A673 (cell line): ENCODE measurements at places on chromosomes 3 and 15. TPM values are rescaled to one million over a fixed set of nuclear protein-coding genes. Genes with fewer than 3 reads are reported as not detected.

GPR15 gene
- total RNA-seq: not detected in 2 replicates

NOX5 gene
- total RNA-seq: not detected in 2 replicates

GNAT1 gene
- total RNA-seq: not detected in 2 replicates

IL5RA gene
- not detected in 2 replicates for total RNA-seq

A4GNT gene
- not detected in 2 replicates for total RNA-seq

SLC22A14 gene
- total RNA-seq: 0.22 and 0.26 TPM in 2 replicates

DNA sequence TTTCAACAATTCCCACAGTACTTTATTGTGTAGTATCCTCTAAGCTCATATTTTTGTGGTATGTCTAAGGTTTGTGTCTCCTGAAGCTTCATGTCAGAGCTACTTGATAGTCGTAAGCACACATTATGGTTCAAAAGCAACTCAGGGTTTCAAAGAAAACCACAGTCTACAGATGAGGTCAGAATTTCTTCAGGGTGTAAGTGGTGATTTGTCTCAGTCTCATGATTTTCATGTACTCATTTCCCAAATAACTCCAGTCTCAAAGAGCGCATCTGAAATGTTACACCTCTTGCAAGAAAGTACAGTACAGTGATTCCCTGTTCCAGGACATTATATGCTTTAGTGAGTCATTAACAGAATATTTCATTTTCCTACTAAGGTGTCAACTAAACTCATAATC is 47.5 kb upstream of the SSR3 start:
- no peak for DNase-seq
- H3K4me1 ChIP-seq: peaks cover 44% of the 10 kb centered on the region
- no peaks in the 10 kb centered on the region for H3K36me3 ChIP-seq
- peak overlapping the region; percentile 29 for H3K27ac ChIP-seq
- H3K27me3 ChIP-seq: no peaks in the 10 kb centered on the region
- H3K4me3 ChIP-seq: no peak overlapping the region

DNA sequence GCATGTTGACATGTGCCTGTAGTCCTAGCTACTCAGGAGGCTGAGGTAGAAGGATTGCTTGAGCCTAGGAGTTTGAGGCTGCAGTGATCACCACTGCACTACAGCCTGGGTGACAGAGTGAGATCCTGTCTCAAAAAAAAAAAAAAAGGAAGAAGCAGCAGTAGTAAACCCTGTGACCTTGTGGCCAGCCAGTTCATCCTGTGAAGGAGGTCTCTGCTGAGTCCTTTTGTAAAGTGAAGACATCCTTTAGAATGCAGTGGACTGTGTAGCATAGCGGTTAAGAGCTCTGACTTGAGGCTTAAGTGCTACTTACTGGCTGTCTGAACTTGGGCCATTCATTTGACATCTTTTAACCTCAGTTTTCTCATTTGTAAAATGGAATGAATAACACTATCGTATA is 8.3 kb downstream of the EXOSC7 start:
- H3K27ac ChIP-seq: no peak overlapping the region
- no peaks in the 10 kb centered on the region for H3K27me3 ChIP-seq
- no peak overlapping the region for H3K4me3 ChIP-seq
- H3K36me3 ChIP-seq: peaks cover 7% of the 10 kb centered on the region

DNA sequence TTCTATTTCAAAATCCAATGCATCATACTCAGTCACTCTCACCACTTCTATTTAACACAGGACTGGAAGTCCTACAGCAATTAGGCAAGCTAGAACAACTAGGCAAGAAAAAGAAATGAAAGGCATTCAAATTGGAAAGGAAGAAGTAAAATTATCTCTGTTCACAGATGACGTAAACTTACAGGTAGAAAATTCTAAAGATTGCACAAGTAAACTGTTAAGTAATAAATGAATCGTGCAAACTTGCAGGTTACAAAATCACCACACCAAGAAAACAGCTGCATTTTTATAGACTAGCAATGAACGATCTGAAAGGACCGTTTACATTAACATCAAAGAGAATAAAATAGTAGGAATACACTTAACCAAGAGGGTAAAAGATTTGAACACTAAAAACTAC is 36.2 kb downstream of the CHST2 start:
- no peak for DNase-seq
- no peak overlapping the region for H3K4me3 ChIP-seq
- no peak overlapping the region for H3K27ac ChIP-seq
- no peaks in the 10 kb centered on the region for H3K36me3 ChIP-seq
- H3K4me1 ChIP-seq: no peaks in the 10 kb centered on the region
- H3K27me3 ChIP-seq: no peaks in the 10 kb centered on the region

- H3K27me3 ChIP-seq: no peaks in the 10 kb centered on the region
- no peak overlapping the region for H3K4me3 ChIP-seq
- DNase-seq: peak; percentile 19
- no peak overlapping the region for H3K27ac ChIP-seq
- H3K36me3 ChIP-seq: no peaks in the 10 kb centered on the region
Measured at GRCh38 chr3:160981217-160981938, 123.8 kb downstream of the B3GALNT1 start.

DNA sequence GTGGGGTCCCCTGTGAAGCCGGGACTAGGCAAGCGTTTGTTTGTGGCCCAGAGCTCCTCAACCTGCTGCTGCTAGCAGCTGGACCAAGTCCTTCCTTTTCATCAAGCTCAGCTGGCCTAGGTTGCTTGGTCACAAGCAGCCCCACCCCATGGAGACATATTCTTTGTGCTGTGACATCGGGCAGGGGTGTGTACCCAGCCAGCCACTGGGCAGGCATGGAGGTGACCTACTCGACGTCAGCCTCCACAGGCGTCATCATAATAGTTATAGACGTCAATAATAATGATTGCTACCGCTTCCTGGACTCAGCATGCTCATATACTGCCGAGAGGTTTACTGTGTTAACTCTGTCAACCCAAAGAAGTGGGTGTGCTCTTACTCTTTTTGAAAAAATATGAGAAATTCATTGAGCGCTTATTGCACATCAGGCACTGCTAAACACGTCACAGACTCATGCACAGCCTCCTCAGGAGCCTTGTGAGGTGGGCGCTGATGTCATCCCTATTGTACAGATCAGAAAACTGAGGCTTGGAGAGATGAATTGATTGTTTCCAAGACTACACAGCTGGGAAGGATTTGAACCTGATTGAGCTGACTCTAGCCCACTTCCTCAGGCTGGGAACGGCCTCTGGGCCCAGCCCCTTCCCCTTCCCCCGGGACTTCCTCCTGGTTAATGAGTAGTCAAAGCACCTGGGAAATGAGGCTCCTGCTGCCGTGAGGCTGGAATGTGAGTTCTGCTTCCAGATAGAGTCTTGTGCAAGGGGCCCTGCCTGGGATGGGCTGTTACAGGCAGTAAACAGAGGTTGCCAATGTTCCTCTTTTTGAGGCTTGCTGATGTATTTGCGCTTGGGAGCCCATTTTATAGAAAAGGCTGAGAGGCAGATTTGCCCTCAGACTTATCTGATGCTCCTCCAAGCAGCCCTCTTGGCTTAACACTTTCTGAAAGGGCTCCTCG is 16.2 kb downstream of the SLC6A6 start:
- no peaks in the 10 kb centered on the region for H3K27me3 ChIP-seq
- no peak for DNase-seq
- H3K4me1 ChIP-seq: no peaks in the 10 kb centered on the region
- H3K36me3 ChIP-seq: no peaks in the 10 kb centered on the region
- H3K27ac ChIP-seq: no peak overlapping the region

DNA sequence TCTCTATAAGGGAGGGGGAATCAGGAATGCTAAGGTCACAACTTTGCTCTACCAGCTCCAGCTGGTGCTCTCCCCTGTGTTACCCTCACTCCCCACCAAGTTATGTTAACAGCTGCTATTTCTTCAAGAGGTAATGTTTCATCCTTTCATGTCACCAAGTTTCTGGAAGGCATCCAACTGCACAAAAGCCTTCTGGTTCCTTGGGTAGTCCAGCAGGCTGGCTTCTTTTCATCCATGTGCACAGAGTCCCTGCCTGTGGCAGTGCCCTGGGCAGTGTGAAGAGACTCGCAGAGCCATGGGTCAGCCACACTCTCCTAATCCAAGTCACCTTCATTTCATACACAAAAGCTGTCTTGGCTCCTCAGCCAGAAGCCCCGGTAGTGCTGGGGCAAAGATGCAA is 737.5 kb upstream of the LMCD1 start:
- no peaks in the 10 kb centered on the region for H3K4me1 ChIP-seq
- no peak for DNase-seq
- no peak overlapping the region for H3K4me3 ChIP-seq
- no peaks in the 10 kb centered on the region for H3K36me3 ChIP-seq

GRCh38 chr3:129195731-129196256 is 12.1 kb upstream of the CNBP start:
- no peaks in the 10 kb centered on the region for H3K4me1 ChIP-seq
- peak; percentile 22 for DNase-seq
- H3K36me3 ChIP-seq: no peaks in the 10 kb centered on the region
- no peaks in the 10 kb centered on the region for H3K27me3 ChIP-seq
- no peak overlapping the region for H3K4me3 ChIP-seq

DNA sequence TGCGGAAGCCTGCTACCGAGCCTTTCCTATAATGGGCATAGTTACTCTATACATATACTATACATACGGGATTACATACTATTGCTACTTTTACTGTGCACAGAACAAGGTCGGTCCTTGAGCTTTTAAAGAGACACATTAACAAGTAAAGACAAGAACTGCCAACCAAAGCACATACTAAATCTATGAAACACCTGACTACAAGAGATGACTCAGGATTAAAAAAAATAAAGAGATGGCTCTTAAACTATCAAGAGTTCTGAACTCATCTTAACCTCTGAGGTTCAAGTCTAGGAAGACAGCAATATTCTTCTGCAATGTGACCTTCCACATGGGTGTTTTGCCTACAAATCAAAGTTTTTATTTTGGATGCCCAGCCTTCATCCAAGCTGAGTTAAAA is 106.8 kb downstream of the TNIK start:
- no peak overlapping the region for H3K4me3 ChIP-seq
- no peaks in the 10 kb centered on the region for H3K36me3 ChIP-seq
- no peaks in the 10 kb centered on the region for H3K27me3 ChIP-seq
- H3K4me1 ChIP-seq: peaks cover 22% of the 10 kb centered on the region

- H3K27me3 ChIP-seq: no peaks in the 10 kb centered on the region
- DNase-seq: no peak
- no peaks in the 10 kb centered on the region for H3K4me1 ChIP-seq
- no peak overlapping the region for H3K4me3 ChIP-seq
Measured at GRCh38 chr3:107384428-107384827, 7.2 kb downstream of the CCDC54 start.

DNA sequence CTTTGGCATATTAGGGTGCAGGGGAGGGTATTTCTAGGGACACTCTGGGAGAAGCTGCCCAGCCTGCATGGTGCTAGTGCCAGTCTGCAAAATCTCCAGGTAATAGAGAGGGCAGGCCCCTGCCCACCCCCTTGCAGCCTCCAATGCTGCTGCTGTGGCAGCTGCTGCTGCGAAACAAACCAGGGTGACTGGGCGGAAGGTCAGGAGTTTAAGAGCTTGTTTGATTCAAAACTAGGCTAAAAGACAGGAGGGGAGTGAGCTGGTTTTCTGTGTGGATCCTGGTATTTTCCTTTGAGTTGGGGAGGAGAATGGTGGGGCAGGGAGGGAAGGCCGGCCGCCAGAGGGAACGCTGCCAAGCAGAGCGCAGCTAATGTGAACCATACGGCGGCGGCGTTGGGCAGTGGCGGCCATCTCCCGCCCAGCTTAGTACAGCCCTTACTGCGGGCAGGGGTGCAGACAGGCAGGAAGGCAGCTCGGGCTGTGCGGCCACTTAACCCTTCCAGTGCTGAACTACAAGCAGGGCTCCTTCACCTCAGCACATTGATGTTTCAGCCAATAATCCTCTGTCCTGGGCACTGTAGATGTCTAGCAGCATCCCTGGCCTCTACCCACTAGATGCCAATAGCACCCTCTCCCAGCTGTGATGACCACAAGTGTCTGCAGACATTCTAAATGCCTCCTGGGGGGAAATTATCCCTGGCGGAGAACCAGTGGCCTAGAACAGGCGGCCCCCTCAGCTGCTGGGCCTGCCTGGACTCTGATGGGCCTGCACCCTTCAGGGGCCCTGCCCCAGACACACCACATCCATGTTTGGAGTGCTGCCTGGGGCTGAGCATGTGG is 125.7 kb downstream of the EEFSEC start:
- H3K36me3 ChIP-seq: no peaks in the 10 kb centered on the region
- no peaks in the 10 kb centered on the region for H3K27me3 ChIP-seq
- no peak overlapping the region for H3K4me3 ChIP-seq

DNA sequence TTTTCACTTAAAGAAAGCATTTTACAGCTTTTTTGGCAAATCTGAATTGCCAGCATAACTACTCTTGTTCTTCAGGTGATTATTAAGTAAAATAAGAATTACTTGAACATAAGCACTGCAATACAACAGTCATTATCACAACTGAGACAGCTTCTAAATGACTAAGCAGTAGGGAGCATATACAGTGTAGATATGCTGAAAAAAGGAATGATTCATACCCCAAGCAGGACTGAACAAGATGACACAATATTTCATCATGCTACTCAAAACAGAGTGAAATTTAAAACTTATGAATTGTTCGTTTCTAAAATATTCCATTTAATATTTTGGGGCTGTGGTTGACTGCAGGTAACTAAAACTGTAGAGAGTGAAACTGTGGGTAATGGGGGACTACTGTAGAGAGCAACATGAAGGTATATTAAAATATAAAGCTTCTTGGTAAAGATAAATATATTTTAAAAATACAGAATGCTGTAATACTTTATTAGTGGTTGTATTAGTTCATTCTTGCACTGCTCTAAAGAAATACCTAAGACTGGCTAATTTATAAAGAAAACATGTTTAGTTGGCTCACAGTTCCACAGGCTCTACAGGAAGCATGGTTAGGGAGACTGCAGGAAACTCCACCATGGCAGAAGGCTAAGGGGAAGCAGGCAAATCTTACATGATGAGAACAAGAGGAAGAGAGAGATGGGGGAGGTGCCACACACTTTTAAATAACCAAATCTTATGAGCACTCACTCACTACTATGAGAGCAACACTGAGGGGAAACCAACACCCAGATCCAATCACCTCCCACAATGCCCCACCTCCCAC is 84.8 kb downstream of the DCLK3 start:
- no peaks in the 10 kb centered on the region for H3K27me3 ChIP-seq
- DNase-seq: peak; percentile 46
- H3K36me3 ChIP-seq: no peaks in the 10 kb centered on the region
- H3K27ac ChIP-seq: peak overlapping the region; percentile 66
- H3K4me1 ChIP-seq: no peaks in the 10 kb centered on the region
- no peak overlapping the region for H3K4me3 ChIP-seq

DNA sequence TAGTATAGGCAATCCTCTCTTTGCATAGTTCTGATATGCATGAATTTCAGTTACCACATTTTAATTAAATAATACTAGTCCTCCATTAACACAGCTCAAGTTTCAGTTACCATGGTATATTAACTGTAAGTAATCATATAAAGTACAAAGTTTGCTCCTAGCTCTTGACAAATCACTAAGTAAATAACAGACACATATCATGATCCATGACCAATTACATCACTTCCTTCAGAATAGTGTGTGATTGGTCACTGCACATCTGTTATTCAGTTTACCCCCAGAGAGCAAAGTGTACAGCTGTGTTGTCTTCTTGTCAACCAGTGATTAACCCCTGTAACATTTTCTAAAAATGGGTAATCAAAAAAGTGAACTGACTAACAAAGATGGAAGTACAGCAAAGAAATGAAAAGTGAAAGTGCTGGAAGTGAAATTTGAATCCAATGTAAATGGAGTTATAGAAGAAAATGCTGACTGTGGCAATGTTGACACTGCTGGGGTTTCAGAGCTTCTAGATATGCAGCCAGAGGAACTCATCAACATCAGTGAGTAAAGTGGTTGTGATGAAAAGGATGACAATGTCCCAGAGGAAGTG is 30.2 kb upstream of the LEKR1 start:
- H3K4me1 ChIP-seq: peaks cover 18% of the 10 kb centered on the region
- no peak overlapping the region for H3K27ac ChIP-seq

- no peak for DNase-seq
- peaks cover 12% of the 10 kb centered on the region for H3K27me3 ChIP-seq
- no peak overlapping the region for H3K27ac ChIP-seq
- H3K36me3 ChIP-seq: no peaks in the 10 kb centered on the region
Measured at GRCh38 chr3:171462224-171462623, 2.0 kb upstream of the TNIK start.
